ENCODE measurements at places on chromosomes 7 and 10. TPM values are rescaled to one million over a fixed set of nuclear protein-coding genes. Genes with fewer than 3 reads are reported as not detected.

The MORN4 gene
- polyA plus RNA-seq, result 1.5 TPM

The MDFIC gene
- polyA plus RNA-seq, result 19.6 TPM

The HABP2 gene
- polyA plus RNA-seq, result not detected

The MMP21 gene
- 0.18 TPM for polyA plus RNA-seq

The PRPS1L1 gene
- not detected for polyA plus RNA-seq
